ENCODE measurements at places on chromosomes 1 and 21. TPM values are rescaled to one million over a fixed set of nuclear protein-coding genes. Genes with fewer than 3 reads are reported as not detected.

GRCh38 chr1:169724168-169724567, 9.7 kb downstream of the SELE start:
- no peak overlapping the region for H3K27ac ChIP-seq
- no peaks in the 10 kb centered on the region for H3K4me1 ChIP-seq
- DNase-seq: no peak
- no peak overlapping the region for H3K4me3 ChIP-seq

GRCh38 chr1:224881762-224882211, 47.7 kb upstream of the DNAH14 start:
- no peak overlapping the region for H3K4me3 ChIP-seq
- DNase-seq: no peak
- H3K4me1 ChIP-seq: no peaks in the 10 kb centered on the region
- no peak overlapping the region for H3K27ac ChIP-seq
- H3K27me3 ChIP-seq: peaks cover 20% of the 10 kb centered on the region

DNA sequence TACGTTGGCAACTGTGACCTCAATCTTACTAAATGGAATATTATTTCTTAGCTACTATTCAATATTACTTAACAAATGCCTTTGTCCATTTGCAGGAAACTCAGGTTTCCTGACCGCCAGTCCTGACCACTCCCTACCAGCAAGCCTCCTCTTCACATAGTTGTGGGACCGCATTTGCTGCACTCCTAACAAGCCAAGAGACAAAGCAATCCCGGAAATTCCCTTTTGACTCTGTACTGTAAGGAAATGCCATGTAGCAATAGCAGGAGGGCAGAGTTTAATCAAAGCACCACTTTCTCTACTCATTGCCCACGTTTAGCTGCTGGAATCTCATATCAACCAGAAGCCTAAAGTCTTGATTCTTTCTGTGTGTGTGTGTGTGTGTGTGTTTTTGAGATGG, 28.1 kb upstream of the ACBD6 start:
- H3K36me3 ChIP-seq: no peaks in the 10 kb centered on the region
- H3K27me3 ChIP-seq: peaks cover 3% of the 10 kb centered on the region
- no peak overlapping the region for H3K4me3 ChIP-seq
- no peak for DNase-seq

Gene UBE2U
- total RNA-seq: not detected

Gene KCNE2
- total RNA-seq: not detected
